ENCODE measurements at places on chromosomes 13 and 19. TPM values are rescaled to one million over a fixed set of nuclear protein-coding genes. Genes with fewer than 3 reads are reported as not detected.

DNA sequence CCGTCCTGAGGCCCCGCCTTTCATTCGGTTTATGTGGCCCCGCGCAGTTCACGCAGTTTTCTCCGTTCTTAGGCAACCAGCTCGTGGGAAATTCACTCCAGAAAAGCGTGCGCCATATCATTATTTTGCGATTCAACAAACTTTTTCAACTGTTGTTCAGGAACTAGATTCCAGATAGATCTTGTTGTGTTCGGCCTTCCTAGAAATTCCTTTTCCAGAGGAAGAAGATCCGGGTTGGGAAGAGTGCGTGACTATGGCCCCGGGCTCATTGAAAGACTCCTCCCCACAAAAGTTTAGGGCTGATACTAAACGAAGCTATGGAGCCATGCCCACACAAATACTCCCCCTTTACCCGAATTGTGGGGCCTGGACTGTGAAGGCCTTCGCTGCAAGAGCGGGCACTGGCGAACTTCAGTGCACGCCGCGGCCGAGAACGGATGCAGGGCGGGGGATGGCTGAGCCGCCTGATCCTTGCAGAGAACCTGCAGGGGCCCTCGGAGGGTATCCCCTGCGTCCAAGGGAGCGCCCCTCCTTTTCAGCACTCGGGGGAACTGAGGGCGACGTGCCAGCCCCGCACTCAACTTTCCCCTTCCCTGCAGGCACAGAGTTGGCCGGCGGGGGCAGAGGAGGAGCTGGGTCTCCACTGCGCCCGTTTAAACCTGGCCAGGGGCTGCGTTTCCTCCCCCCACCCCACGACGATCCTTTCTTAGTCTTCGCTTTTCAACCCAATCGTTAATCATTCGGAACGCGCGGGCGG is 904 bp upstream of the SOX1 start:
- DNase-seq = no peak

DNA sequence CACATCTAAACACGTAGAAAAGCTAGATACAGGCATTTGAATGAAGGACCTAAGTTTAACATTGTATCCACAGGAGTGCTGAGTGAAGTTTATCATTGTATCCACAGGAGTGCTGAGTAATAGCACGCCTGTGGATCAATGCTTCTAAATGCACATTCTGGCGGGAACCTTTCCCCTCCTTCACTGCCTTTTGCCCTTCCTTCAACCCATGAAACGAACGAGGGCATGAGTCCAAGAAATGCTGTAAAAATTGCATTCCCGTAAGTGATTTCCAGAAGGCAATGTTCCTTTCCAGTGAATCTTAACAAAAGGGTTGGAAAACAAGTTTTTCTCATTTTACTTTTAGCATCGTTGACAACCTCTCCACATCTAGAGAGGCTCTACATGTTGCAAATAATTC is 88.1 kb downstream of the ZDHHC20 start:
- DNase-seq = peak; percentile 16

- no peak for DNase-seq
Observed at GRCh38 chr19:18675779-18676178, 7.7 kb upstream of the CRTC1 start.

GRCh38 chr19:51114087-51114729 is 6.0 kb upstream of the CTU1 start:
- DNase-seq = no peak

DNA sequence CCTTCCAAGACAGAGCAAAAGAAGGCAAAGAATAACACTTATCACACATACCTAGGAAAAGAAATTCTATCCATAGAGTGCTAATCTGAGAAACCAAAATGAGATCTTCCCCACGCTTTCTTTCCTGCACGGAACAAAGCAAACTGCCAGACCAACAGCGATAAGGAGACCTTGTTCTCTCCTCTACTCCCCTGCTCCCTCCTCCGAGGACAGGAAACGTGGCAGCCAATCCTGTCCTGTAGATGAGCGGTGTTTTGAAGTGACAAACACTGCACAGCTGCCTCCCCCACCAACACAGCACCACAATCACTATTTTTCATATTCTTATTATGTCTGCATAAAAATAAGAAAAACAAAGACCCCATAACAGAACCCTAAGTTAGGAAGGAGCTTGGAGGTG is 113.9 kb upstream of the IRS2 start:
- DNase-seq = no peak

- DNase-seq = no peak
Observed at GRCh38 chr13:60318186-60318585, 78.8 kb upstream of the TDRD3 start.

- DNase-seq = peak; percentile 87
Observed at GRCh38 chr19:17511724-17512573, 500 bp downstream of the PGLS start.

Gene FFAR3
- polyA plus RNA-seq = 0.09 TPM

Gene ARGLU1
- polyA plus RNA-seq = 341 TPM

DNA sequence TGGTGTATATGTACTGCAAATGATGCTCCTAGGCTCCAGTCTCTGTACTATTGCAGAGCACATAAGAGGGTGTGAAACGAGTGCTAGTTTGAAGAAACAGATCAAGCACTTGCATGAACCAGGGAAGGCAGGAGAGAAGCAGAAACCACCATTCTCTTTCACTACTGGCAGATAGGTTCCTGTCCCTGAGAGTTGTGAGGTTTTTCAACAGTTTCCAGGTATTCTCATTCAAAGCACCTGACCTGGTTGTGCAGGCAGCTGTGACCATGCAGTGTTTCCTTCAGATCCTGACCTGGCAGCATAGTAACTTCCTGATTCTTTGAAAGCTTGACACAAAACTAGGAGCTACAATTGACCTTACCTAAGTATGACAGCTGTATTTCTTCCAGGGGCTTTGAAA is 164.9 kb downstream of the UFM1 start:
- no peak for DNase-seq

- DNase-seq = no peak
Observed at GRCh38 chr19:3281026-3281425, 56.6 kb downstream of the CELF5 start.

DNA sequence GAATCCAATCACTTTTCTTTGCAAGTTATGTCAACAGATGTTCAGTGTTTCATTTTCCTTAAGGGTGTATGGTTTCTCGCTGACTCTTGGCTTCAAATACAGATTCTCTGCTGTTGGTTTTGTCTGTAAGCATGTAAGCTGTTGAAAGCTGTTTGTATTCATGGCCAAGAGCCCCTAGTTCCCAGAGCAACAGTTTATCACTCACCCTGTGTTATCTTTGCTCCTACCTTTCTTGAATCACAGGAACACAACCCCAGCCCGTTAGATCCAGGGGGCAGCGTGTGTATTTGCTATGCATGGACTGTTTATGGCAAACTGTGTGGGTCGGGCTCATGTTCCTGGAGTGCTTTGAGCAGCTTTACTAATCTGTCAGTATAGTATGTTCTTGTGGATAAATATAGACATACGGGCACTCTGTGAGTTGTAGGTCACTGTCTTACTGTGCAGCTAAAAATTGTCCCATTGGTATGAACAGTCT is 28.9 kb downstream of the FRY start:
- DNase-seq = peak; percentile 23

GRCh38 chr13:49517461-49517860 is 21.7 kb downstream of the PHF11 start:
- DNase-seq = no peak

DNA sequence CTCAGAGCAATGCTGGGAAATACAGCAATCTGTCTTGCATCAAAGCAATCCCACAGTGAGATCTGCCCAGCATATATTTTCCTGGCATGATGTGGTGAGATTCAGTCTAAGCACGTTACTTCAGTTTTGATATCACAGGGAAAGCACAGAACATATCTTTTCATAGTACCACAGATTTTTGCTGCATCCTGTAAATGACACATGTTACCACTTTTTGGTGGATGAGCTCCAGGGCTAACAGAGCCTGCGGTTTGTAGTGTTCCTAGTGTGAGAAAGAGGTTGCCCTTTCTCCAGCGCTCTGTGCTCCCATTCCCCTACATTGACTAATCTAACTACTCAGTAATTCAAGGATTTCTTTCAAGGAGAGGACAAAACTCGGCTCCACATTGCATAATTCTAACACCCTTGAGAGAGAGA is 409.0 kb downstream of the GPC6 start:
- DNase-seq = no peak

Gene ZSCAN4
- polyA plus RNA-seq = 0.08 TPM

Gene GPR4
- 3.8 TPM for polyA plus RNA-seq

GRCh38 chr13:20482275-20482761 is 43.3 kb downstream of the CRYL1 start:
- DNase-seq = peak; percentile 59

DNA sequence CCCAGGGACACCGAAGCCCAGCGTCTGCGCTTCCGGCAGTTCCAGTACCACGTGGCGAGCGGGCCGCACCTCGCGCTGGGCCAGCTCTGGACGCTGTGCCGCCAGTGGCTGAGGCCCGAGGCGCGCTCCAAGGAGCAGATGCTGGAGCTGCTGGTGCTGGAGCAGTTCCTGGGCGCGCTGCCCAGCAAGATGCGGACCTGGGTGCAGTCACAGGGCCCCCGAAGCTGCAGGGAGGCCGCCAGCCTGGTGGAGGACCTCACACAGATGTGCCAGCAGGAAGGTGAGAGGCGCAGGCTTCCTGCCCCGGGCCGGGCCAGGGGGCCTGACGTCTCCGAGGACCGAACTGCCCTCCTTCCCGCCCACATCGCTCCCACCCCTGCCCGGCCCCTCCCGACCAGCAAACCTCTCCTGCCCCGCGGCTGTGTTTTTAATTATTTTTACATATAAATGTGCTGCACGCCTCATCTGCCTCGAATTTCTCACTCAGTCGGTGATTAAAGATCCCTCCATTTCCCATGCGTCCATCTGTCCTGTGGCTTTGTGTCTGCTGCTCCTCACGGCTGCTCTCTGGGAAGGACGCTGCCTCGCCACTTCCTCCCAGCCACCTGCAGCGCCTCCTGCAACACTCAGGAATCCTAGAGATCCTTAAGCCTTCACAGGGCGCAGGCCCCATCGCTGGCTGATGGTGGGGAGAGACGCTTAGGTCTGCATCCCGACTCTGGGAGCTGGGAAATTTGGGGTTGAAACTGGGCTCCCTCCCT is 4.3 kb downstream of the ZSCAN1 start:
- no peak for DNase-seq

GRCh38 chr13:110600261-110600819 is 15.0 kb upstream of the NAXD start:
- DNase-seq = no peak

- no peak for DNase-seq
Observed at GRCh38 chr13:105329359-105329758, 1206.1 kb downstream of the EFNB2 start.

Gene CGB5
- not detected for polyA plus RNA-seq

Gene ZFP36
- polyA plus RNA-seq = 105 TPM

DNA sequence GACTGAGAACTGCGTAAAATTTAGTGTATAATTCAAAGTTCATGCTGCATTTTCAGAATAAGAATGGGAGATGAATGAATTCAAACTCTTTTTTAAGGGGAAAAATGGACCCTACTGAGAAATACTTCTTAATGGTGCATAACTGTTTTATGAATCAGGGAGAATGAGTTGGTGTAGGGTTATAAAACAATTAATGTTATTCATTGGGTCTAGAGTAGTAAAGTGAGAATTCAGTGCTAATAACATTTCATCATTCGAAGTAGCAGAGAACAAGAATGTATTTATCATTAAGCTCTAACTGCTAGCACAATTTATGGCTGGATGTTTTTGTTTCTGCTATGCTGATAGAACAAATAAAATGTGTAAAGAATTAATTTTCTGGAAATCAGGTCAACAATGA is 310.2 kb downstream of the SLITRK5 start:
- no peak for DNase-seq

- DNase-seq = peak; percentile 73
Observed at GRCh38 chr19:55485439-55486011, 537 bp downstream of the NAT14 start.

Gene PPM1N
- 0.17 TPM for polyA plus RNA-seq

Gene CYP4F8
- polyA plus RNA-seq = not detected

DNA sequence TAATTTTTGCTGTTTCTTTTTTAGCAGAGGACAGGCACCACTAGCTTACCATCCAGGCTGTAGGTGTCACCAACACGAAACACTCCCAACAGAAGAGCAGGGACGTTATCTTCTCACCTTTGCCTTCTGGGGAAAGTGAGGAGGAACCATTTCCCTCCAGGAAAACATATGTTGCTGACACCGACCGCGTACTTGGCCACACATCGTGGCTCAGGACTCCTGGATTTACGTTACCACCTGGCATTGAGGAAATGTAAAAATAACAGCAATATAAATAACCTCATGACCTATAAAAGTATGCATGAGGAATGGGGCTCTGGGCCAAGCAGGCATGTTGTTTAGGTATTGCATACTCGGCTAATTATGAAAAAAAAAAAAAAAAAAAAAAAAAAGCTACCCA is 525.1 kb downstream of the MYO16 start:
- DNase-seq = no peak

DNA sequence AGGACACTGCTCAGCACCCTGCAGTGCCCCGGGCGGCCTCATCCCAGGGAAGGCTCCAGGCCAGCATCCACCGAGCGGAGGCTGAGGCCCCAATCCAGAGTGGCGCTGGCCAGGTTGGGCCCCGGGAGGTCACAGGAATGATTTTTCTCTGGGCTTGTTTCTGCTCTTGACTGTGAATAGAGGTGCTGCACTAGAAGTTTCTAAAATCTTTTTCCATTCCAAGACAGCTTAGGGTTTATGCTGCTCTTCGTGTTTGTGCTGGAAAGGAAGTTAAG is 15.1 kb downstream of the KDM4B start:
- no peak for DNase-seq

Gene AMER2
- polyA plus RNA-seq = 0.03 TPM

DNA sequence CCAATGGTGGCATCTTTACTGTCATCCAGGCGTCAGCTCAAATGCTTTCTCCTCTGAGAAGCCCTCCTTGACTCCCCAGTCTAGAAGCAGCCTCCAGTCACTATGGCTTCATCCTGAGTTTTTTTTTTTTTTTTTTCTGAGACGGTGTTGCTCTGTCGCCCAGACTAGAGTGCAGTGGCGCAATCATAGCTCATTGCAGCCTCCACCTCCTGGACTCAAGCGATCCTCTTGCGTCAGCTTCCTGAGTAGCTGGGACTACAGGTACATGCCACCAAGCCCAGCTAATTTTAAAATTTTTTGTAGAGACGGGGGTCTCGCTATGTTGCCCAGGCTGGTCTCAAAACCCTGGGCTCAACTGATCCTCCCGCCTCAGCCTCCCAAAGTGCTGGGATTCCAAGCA is 4.2 kb downstream of the NRTN start:
- DNase-seq = no peak

DNA sequence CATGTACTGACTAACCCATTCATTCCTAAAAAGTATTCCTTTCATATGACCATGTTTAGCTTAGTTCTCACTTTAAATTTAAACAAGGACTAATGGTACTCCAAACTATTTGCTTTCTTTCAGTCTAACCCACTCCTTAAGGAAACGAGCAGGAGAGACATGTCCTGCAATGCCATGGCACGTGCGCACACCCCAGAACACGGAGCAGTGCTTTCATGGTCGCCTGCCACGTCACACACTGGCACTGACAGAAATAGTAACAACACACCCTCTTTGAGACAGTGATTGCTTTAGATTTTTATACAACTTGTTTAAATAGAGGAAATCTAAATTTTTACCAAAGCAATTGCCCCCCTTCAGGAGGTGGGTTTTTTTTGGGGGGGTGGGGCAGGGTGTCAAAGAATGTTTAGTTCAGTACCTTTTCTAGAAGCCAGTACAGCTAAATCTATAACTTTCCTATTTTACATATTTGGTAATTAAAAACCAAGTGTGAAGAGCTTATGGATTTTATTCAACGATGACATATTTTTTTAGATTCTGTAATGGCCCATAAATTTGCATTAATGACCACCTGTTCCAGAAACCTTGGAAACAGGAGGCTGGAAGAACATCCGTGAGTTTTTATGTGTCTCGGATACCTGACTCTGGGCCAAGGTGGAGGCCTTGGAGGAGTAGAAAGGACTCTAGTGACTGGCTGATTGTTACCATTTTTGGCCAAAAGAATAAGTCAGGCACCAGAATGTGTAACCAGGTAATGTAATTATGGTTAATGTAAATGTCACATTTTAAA is 247.1 kb downstream of the DCT start:
- DNase-seq = peak; percentile 74

Gene APLP1
- 9.0 TPM for polyA plus RNA-seq

Measured in left lung (tissue), 14 donors.